Suprapubic skin (tissue), 4 donors: ENCODE measurements at places on chromosomes 1 and 21. TPM values are rescaled to one million over a fixed set of nuclear protein-coding genes. Genes with fewer than 3 reads are reported as not detected.
A peak's percentile ranks its signal among the peaks of the same experiment; 100 is the strongest.

SHISA4 gene
- total RNA-seq, result 5.3 TPM

DNA sequence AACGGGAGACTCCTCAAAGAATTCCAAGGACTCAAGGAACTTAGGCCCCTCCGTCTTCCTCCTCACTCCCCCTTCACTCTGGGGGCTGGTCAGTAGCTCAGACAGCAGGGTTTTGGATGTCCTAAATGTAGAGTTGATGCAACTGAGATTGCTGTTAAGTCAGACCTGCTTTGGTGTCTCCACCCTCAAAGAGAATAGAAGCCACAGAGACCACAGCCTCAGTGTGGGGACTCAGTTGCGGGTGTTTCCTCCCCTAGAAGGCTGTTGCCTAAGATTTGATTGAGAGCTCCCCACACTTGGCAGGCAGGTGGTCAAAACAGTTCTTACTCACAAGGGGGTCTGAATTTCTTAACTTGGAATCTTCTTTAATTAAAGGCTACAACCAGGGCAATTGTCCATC lies 7.6 kb downstream of the MAN1C1 start:
- no peaks in the 10 kb centered on the region for H3K36me3 ChIP-seq
- no peaks in the 10 kb centered on the region for H3K27me3 ChIP-seq
- H3K4me1 ChIP-seq, result peaks cover 13% of the 10 kb centered on the region
- H3K4me3 ChIP-seq, result no peak overlapping the region
- no peak for DNase-seq

- H3K36me3 ChIP-seq, result no peaks in the 10 kb centered on the region
- no peak overlapping the region for H3K4me3 ChIP-seq
- no peaks in the 10 kb centered on the region for H3K4me1 ChIP-seq
Observed at GRCh38 chr1:195005338-195005737, 1602.9 kb downstream of the KCNT2 start.

DNA sequence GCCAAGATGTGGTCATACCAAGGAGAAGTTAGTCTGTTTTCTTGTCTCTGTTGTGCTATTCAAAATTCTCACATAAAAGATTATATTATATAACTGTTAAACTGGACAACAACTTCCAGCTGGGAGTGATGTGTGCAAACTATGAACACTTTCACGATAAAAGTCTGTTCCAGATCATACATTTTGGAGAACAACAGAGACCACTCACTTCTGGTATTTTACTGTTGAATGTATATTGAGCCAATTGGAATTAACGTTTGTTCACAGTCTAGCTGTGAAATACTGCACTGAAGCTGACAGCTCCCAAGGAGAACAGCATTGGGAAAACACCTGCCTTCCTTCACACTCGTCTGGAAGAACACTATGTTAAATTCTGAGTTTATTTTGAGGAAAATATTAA lies 860 bp upstream of the SHCBP1L start:
- peaks cover 19% of the 10 kb centered on the region for H3K27me3 ChIP-seq
- no peak overlapping the region for H3K27ac ChIP-seq
- no peak overlapping the region for H3K4me3 ChIP-seq
- H3K4me1 ChIP-seq, result peaks cover 11% of the 10 kb centered on the region

DNA sequence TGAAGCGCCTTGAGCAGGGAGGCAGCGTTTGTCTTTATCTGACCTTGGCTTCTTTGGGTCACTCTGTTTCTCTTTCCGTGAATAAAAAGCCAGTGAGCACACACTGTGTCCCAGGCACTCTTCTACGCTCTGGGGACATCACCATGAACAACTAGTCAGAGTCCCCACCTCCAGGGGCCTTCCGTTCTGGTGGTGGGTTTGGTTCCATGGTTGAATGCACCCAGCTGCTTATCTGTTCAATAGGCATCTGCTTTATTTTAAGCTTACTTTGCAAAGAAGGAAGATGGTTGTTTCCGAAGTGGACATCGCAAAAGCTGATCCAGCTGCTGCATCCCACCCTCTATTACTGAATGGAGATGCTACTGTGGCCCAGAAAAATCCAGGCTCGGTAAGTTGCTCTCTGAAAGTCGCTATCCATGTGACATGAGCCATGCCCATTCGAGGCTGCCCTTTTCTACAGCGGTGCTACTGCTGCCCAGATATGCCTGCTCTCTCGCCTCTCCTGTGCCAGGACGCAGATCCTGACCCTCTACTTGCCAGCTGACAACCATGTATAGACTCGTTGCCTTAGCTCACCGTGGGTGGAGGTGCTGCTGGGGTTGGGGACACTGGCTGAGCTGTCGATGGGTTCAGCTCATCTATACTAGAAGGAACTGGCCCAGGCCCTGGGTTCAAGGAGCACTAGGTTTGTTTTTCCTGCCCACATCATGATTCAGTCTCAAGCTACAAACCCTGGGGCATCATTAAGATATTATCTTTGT lies 5.9 kb downstream of the MX1 start:
- H3K4me1 ChIP-seq, result peaks cover 3% of the 10 kb centered on the region
- no peak overlapping the region for H3K4me3 ChIP-seq
- no peak overlapping the region for H3K27ac ChIP-seq
- H3K36me3 ChIP-seq, result peaks cover 55% of the 10 kb centered on the region
- H3K27me3 ChIP-seq, result no peaks in the 10 kb centered on the region
- DNase-seq, result no peak

GRCh38 chr21:18744840-18745239 lies 341.3 kb upstream of the TMPRSS15 start:
- H3K4me3 ChIP-seq, result no peak overlapping the region
- no peaks in the 10 kb centered on the region for H3K27me3 ChIP-seq
- no peak for DNase-seq
- no peaks in the 10 kb centered on the region for H3K4me1 ChIP-seq
- H3K27ac ChIP-seq, result no peak overlapping the region

GRCh38 chr21:46055863-46056281 lies 42.0 kb upstream of the COL6A2 start:
- peak; percentile 69 for DNase-seq
- no peak overlapping the region for H3K4me3 ChIP-seq
